ENCODE measurements at places on chromosomes 1 and 21.
A peak's percentile ranks its signal among the peaks of the same experiment; 100 is the strongest.

GRCh38 chr1:52658795-52659194, 25.8 kb downstream of the SHISAL2A start:
- DNase-seq = no peak

- no peak for DNase-seq
Measured at GRCh38 chr21:31222142-31222541, 121.9 kb downstream of the TIAM1 start.

- no peak for DNase-seq
Measured at GRCh38 chr1:214244252-214244651, 36.7 kb upstream of the SMYD2 start.

- no peak for DNase-seq
Measured at GRCh38 chr1:176609556-176610408, 146.8 kb downstream of the PAPPA2 start.

- DNase-seq = no peak
Measured at GRCh38 chr1:94676686-94677085, 135.1 kb upstream of the F3 start.

GRCh38 chr1:61082311-61083012, at the start of gene NFIA:
NFIA (plus strand) TSS chr1:61082561.
- DNase-seq = peak; percentile 85

DNA sequence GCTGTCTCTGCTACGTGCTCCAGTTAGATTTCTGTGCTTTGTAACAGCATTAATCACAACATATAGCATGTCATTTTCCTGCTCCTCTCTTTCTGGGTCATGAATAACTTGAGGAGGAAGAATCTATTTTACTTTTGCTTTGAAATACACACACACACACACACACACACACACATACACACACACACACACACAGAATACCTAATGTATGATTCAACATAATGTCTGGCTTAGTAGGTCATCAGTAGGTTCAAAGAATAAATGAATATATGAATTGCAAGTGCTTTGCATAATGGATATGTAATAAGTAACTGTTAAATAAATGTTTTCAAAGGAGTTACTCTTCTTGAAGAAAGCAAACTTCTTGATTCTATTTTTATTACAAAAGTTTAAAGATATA, 249.0 kb downstream of the PDE4B start:
- DNase-seq = no peak

GRCh38 chr1:214857716-214858115, 224.8 kb upstream of the KCNK2 start:
- DNase-seq = no peak

GRCh38 chr1:115687744-115688143, 46.0 kb downstream of the VANGL1 start:
- no peak for DNase-seq

GRCh38 chr1:71157151-71157550, 76.3 kb upstream of the ZRANB2 start:
- DNase-seq = no peak

- no peak for DNase-seq
Measured at GRCh38 chr1:38736399-38736798, 123.2 kb downstream of the RRAGC start.

DNA sequence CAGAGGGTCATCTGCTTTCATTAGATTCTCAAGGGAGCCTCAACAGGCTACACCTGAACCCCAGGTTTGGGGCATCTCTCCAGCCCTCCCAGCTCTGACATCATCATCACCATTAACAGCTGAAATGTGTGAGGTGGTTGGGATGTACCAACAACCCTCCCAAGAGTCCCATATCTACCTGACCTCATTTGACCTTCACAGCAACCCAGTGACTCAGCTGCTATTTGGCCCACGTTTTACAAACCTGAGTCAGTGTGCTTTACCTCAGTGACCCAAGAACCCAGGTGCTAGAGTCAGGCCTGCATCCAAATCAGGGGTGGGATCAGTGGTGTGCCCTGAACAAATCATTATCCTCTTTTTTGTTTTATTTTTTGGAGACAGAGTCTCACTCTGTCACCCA, 53.3 kb upstream of the TINAGL1 start:
- no peak for DNase-seq

GRCh38 chr1:170460414-170461155, 71.4 kb upstream of the GORAB start:
- no peak for DNase-seq

DNA sequence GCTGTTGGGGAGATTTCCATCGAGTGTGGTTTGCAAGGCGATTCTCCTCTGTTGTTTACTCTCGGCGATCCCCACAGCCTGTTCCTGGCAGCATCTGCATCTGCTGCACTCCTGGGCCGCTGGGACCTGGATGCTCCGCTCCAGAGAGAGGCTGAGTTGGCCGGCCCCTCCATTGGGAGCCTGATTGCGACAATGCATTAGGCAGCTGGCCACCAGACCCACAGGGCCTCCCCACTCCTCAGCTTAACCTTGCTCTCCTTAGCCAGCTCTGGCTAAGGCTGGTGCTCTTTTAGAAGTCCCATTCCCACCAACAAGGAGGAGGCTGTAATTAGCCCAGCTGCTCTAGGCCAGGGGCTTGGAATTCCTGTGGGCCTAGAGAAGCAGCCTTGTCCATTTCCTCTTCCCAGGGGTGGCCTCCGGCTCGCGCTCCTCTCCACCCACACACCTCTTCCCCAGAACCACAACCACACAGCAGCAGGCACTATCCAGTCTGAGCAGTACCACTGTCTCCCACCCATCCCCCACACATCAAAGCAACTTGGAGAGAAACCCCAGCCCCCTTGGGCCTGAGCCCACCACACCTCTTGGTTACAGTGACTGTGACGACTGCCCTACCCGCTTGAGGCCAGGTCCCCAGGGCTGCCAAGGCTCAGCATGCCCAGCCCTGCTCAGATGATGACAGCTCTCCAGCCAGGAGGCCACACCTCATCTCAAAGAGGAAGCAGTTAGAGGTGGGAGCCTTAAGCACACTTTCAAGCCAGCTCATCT, 193.8 kb upstream of the EDN2 start:
- no peak for DNase-seq

DNA sequence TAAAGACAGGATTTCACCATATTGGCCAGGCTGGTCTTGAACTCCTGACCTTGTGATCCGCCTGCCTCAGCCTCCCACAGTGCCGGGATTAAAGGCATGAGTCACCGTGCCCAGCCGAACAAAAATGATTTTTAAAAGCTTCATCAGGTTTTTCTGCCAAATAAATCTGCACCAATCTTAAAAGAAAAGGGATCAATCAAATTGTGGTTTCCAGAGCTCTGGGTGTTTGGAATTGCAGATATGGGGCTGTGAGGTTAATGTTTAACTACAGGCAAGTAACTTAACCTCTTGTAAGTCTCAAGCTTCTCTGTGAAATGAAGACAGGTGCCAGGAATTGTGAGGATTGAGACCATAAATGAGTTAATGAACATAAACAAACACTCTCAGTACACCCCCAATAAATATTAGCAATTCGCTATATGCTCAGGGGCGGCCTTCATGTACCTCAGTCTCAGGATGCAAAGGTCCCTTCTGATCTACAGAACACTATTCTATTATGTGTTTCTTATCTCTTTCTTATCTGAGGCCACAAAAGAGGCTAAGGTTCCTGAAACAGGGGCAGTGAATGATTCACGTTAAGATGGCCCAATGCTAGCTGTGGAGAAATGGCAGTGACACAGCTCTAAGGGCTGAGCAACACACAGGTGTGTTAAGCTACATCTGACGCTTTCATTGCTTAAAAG, 7.1 kb upstream of the GNPAT start:
- DNase-seq = no peak

- no peak for DNase-seq
Measured at GRCh38 chr1:242006976-242007375, 8.1 kb upstream of the MAP1LC3C start.

DNA sequence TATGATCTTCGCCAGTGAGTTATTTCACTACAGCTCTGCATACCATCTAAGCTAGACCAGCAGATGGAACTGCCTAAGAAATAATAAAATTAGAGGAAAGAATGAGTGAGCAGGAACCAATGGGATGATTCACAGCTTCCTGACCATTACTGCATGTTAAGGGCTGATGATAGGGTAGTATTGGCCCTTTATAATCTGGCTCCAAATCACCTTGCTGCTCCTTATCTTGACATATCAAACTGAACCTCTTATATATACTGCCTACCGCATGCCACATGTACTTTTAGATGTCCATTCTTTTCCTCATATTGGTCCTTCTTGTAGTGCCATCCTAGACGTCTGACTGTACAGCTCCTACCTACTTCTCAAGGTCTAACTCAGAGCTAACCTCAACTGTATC, 524.4 kb downstream of the DPYD start:
- no peak for DNase-seq

GRCh38 chr1:32713081-32713480, 10.5 kb upstream of the SYNC start:
- DNase-seq = no peak

DNA sequence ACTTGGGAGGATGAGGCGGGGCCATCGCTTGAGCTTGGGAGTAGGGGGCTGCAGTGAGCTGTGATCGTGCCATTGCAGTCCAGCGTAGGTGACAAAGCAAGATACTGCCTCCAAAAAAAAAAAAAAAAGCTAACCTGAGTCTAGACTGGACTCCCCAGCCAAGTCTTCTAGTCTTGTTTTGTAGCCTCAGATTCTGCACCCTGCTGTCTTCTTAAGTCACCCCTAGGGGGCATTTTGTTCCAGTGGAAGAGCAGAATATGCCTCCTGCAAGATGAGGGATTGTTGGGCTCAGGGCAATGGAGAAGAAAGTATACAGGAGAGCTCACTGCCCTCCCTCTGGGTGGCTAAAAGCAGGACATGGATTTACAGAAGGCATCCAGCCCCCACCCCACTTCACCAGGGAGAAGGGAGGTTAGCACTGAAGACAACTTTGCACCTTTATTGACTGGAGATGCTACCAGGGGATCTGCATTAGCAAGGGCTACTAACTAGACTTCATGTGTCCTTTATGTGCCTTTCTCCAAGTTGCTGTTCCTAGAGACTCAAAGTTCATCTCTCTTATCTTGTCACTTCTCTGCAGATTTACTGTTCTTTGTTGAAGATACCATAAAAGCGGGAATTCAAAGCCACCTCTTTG, 15.3 kb upstream of the RNF187 start:
- no peak for DNase-seq

- no peak for DNase-seq
Measured at GRCh38 chr1:209899948-209900347, 38.1 kb upstream of the SYT14 start.

DNA sequence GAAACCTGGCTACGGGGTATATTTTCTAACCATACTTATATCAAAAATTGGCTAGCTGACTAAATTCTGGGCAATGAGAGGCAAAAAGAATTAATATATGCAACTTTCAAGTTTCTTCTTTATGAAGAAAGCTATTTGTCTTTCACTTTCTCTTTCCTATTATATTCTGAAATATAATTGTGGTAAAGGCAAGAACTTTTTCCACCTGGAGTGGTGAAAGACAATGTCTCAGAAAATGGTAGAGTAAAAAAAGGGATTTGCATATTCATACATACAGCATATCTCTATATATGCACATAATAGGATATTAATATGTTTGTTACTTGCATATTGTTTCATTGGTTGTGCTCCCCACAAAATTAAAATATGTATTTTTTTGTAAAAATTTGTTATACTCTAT, 793.8 kb downstream of the PLA2G4A start:
- no peak for DNase-seq

DNA sequence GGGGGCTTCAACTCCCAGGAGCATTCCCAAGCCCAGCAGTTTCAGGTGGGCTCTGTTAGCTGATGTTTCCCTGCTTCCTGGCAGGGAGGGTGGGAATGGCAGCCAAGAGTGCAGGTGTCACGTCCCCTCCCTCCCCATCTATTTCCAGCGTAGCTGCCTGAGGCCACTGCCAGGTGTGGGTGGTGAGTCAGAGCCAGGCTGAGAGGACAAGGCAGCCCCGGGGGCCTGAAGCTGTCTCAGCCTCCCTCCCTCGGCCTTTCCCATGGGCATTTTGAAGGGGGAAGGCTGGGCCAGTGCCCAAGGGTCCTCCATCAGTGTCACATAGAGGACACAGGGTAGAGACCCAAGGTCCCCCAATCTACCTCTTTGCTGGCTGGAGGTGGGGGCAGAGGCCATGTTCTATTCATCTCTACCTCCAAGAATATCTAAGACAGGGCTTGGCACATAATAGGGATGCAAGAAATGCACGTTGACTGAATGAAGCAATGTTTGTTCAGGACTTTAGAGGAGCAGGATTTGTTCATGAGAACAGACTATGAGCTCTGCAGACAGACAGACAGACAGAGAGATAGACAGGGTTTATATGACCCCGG, 34.4 kb upstream of the ID3 start:
- no peak for DNase-seq

GRCh38 chr1:17024721-17025120, 13.0 kb upstream of the ATP13A2 start:
- no peak for DNase-seq

- no peak for DNase-seq
Measured at GRCh38 chr1:19683351-19683750, 18.7 kb downstream of the HTR6 start.

DNA sequence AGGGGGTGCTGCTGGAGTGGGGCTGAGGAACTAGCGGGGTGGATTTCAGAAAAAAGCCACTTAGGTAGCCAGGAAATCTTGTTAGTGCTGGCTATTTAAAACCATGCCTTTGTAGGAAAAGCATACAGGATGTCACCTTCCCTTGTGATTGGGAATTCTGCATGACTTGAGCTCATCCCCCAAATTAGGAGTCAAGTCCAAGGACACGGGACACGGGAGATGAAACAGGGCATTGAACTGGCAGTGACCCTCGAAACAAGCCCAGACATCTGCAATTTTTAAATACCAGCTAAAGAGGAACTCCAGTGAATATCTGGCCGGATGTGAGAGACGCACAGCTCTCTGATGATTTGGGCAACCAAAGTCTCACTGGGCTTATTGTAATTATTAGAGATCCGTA, 32.8 kb downstream of the C2CD2 start:
- no peak for DNase-seq

DNA sequence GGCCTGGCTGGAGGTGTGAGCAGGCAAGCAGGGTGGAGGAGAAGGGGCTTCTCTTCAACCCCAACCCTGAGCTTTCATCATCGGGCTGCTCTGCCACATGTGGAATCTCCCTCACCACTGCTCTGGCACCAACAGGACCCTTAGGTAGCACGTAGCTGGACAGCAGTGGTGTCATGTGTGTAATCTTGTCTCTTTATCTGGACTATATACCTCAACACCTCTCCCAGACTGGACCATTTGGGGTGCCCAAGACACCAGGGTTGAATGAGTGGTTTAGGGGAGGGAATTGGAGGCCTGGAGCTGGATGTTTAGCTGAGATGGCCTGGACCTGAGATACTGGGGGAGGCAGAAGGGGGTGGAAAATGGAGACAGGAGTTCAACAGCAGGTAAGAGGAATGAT, 63.0 kb downstream of the UBE2T start:
- no peak for DNase-seq

DNA sequence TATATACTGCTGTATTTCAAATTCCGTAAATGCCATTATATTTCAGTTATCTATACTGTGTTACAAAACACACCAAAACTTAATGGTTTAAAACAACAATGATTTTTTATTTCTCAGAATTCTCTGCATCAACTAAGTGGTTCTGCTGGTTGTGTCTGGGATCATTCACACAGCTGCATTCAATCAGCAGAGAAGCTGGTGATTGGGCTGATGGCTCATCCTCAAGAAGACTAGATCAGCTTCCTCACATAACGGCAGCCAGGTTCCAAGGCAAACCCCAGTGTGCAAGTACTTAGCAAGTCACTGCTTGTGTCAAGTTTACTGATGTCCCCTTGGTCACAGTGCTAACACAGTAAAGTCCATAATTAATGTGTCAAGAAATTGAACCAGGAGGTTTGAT, 86.3 kb upstream of the VANGL1 start:
- no peak for DNase-seq

All from right lobe of liver (tissue), 6 donors.